ENCODE measurements at places on chromosomes 4 and X. TPM values are rescaled to one million over a fixed set of nuclear protein-coding genes. Genes with fewer than 3 reads are reported as not detected.

DNA sequence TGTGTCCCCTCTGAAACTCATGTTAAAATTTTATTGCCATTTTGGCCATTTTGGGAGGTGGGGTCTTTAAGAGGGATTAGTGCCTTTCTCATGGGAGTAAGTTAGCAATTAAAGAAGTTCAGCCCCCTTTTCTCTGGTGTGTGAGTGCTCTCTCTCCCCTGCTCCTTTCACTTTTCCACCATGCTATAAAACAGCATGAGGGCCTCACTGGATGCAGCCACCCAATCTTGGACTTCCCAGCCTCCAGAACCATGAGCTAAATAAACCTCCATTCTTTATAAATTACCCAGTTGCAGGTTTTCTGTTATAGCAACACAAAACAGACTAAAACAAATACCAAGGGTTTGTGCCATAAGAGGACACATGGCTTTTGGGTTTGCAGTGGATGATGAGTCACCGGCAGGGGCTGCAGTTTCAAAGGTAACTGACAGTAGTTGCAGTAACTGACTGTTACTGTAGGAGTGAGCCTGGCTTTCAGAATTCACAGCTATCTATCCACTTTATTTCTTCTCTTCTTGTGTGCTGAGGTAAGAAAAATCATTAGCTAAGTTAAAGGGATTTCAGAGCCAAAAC, 121.5 kb downstream of the PPEF1 start:
- peak; percentile 23 for DNase-seq
- no peaks in the 10 kb centered on the region for H3K27me3 ChIP-seq

GRCh38 chr4:184748251-184748652, 14.4 kb upstream of the CENPU start:
- H3K27ac ChIP-seq = no peak overlapping the region
- no peaks in the 10 kb centered on the region for H3K27me3 ChIP-seq
- H3K4me1 ChIP-seq = peaks cover 12% of the 10 kb centered on the region

Gene SHROOM3
- total RNA-seq = 0.04 TPM

DNA sequence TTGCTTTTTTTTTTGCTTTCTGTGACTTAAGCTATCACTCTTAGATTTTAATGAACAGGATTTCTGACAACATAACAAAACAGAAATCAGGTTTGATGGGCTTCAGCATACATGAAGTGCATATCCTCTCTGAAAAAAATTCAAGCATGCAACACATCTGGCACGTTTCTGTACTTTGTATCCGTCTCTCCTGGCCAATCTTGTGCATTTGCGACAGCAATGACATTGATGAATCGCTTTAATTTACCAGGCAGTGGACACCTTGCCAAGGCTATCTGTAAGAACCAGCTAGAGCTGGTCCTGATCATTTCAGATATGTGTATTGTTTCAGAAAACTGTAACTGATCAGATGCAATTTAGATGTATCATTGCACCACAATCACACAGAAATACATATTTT, 93.3 kb downstream of the CCSER1 start:
- H3K27me3 ChIP-seq = peaks cover 4% of the 10 kb centered on the region
- H3K36me3 ChIP-seq = no peaks in the 10 kb centered on the region
- no peaks in the 10 kb centered on the region for H3K4me1 ChIP-seq
- no peak overlapping the region for H3K27ac ChIP-seq

DNA sequence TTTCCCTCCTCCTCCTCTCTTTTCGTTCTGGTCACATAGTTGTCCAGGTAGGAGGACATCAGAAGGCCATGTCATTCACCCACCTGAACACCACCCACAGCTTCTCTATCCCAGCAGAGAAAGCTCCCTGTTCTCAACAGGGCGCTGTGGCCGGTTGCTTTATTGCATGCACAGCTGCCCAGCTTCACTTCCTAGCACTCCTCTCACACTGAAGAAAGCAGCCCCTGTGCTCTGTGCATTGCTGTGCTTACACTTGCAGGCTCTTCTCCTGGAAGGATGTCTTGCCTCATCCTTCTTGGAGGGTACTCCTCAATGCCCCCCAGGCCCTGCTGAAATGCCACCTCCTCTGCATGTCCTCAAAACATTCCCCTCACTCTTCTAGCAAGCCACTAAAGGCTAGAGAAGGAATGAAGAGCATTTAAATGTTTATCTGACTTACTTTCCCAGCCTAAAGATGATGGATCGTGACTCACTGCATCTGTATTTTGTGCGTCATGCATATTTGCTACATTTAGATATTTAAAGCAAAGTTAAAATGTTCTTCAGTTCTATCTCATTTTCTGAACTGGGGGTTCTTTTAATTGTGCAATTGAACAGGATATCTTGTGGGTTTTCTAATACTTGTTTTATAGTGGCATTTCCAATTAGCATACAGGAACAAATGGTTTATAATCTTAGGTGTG, 186.4 kb upstream of the PUDP start:
- no peak for DNase-seq
- no peaks in the 10 kb centered on the region for H3K4me1 ChIP-seq
- H3K4me3 ChIP-seq = no peak overlapping the region
- no peak overlapping the region for H3K27ac ChIP-seq
- peaks cover 3% of the 10 kb centered on the region for H3K36me3 ChIP-seq
- H3K27me3 ChIP-seq = no peaks in the 10 kb centered on the region

Gene ACE2
- total RNA-seq = not detected

GRCh38 chr4:119050527-119051090, 85.0 kb upstream of the MYOZ2 start:
- no peak overlapping the region for H3K4me3 ChIP-seq
- no peak overlapping the region for H3K27ac ChIP-seq
- no peaks in the 10 kb centered on the region for H3K4me1 ChIP-seq
- peaks cover 2% of the 10 kb centered on the region for H3K27me3 ChIP-seq
- H3K36me3 ChIP-seq = no peaks in the 10 kb centered on the region
- DNase-seq = no peak

- DNase-seq = no peak
- peaks cover 86% of the 10 kb centered on the region for H3K4me1 ChIP-seq
- no peaks in the 10 kb centered on the region for H3K27me3 ChIP-seq
- peak overlapping the region; percentile 88 for H3K27ac ChIP-seq
- peak overlapping the region; percentile 44 for H3K4me3 ChIP-seq
Observed at GRCh38 chrX:13081395-13082205, 37.2 kb upstream of the FAM9C start.

DNA sequence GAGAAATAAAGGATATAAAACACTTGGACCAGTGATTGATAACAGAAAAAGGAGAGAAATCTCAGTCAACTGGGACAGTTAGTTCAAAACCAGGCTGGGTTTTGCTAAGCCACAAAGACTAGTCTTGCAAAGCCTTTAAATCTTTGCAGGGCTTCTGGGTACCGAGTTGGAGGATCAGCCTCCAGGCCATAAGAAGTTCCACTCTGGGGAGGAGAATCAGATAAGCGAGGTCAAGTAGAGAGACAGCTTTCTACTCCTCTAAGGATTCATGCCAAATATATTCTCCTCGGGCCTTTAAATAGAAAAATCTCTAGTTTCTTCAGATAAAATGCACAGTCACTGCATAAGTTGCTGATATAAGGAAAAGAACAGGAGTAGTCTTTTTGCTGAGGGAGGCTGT, 92.7 kb downstream of the MFAP3L start:
- H3K36me3 ChIP-seq = no peaks in the 10 kb centered on the region
- H3K4me1 ChIP-seq = no peaks in the 10 kb centered on the region
- H3K27ac ChIP-seq = no peak overlapping the region
- H3K4me3 ChIP-seq = no peak overlapping the region

Data from activated CD4-positive, alpha-beta T cell treated with anti-CD3 and anti-CD28 coated beads for 36 hours (primary cell).